ENCODE measurements at places on chromosomes 16 and 17.

- DNase-seq: no peak
Measured at GRCh38 chr17:8062807-8063483, 24.1 kb downstream of the ALOX15B start.

- DNase-seq: no peak
Measured at GRCh38 chr16:71854369-71854948, 8.7 kb downstream of the ATXN1L start.

DNA sequence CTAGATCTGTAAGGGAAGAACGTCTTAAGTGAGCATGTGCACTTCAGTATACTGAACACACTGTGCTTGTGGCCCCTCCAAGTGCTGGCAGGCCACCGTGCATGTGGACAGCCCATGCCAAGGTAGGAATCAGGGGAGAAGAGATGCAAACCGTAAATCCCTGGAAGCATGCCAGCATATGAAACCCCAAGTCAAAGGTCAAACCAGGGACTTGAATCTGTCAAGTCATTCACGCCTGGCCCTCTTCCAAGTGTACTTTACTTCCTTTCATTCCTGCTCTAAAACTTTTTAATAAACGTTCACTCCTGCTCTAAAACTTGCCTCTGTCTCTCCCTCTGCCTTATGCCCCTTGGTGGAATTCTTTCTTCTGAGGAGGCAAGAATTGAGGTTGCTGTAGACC is 2.8 kb upstream of the ATXN2L start:
- no peak for DNase-seq

DNA sequence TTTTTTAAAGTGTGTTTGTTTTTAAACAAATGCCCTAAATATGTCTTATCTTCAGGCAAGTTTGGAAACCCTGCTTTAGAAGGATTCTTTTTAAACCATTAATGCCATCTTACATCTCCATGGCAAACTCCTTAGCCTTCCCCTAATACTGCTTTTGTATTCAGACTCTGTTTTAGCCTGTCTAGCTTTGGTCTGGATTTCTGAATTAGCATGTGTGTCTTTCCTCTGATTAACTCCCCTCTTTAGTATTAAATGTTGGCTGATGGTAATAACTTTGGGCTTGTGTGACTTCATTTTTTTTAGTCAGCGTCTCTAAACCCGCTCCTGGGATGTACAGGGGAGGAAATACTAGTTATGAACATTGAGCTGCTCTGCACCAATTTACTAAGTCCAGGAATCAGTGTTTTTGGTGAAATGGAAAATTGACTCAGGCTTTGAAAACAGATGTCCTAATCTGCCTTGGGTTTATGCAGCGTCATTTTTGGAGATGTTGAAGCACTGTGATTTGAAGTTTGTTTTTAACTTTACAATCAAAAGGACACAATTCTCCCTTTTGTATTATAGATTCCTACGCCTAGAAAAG is 22.2 kb downstream of the WIPF2 start:
- no peak for DNase-seq

GRCh38 chr17:77376795-77377709 is 236.3 kb downstream of the SEC14L1 start:
- no peak for DNase-seq

- no peak for DNase-seq
Measured at GRCh38 chr16:70702624-70703023, 16.8 kb upstream of the MTSS2 start.

GRCh38 chr17:66466840-66467367 is 164.5 kb downstream of the PRKCA start:
- peak; percentile 10 for DNase-seq

DNA sequence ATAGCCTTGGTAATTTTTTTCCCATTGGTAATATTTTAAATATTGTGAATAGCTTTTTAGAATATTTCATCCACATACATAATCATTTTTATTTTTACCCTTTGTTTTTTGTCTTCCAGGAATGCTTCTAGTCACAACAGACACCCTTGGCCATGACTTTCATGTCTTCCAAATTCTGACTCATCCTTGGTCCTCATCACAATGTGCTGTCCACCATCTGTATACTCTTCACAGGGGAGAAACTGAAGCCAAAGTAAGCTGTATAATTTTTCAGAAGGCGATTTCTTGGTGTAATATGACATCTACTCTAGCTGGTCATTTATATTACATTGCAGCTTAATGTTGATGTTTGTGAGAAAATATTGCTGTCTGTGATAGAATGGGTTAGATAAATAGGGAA is 269.4 kb downstream of the BCAS3 start:
- no peak for DNase-seq

DNA sequence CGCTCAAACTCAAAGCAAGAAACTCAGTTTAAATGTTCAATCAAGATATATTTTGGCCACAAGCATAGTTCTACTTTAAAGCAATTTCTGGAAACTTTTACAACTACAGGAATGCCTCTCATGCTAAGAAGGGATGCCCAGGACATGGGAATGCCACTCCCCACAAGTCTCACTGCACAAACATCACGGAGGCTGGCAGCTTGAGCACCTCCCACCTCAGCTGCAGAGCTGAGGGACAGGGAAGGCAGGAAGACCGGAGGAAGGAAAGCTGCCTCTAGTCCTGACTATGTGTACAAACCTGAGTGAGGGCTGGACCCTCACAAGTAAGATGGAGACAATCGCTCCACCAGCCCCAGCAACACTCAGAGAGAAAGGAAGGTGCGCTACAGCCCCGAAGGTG is 5.3 kb downstream of the AXIN1 start:
- DNase-seq: no peak

GRCh38 chr16:77194295-77195231 is 3.6 kb downstream of the MON1B start:
- no peak for DNase-seq

DNA sequence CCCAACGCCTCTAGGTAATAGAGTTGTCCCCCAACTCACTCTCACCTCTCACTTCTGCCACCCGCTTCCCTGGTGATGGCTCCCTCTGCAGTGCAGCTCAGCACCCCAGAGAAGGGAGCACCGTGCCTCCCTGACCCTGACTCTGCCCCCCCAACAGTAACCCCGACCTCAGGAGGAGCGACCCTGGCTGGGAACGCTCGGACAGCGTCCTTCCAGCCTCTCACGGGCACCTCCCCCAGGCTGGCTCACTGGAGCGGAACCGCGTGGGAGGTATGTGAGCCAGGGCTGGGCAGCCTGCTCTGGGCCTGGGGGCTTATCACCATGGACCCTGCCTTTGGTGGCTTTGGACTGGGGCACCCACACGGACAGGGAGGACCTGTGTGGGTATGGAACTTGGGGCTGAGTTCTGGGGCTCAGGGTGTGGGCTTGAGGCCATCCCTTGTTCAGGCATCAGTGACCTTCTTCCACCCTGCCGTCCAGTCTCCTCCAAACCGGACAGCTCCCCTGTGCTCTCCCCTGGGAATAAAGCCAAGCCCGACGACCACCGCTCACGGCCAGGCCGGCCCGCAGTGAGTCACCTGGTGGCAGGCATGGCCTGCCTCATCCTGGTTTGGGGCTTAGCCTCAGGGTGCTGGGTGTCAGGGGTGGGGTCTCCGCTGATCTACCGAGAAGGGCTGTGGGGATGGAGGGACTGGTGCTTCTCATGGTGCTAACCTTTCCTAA is 6.7 kb upstream of the C17orf107 start:
- DNase-seq: no peak

DNA sequence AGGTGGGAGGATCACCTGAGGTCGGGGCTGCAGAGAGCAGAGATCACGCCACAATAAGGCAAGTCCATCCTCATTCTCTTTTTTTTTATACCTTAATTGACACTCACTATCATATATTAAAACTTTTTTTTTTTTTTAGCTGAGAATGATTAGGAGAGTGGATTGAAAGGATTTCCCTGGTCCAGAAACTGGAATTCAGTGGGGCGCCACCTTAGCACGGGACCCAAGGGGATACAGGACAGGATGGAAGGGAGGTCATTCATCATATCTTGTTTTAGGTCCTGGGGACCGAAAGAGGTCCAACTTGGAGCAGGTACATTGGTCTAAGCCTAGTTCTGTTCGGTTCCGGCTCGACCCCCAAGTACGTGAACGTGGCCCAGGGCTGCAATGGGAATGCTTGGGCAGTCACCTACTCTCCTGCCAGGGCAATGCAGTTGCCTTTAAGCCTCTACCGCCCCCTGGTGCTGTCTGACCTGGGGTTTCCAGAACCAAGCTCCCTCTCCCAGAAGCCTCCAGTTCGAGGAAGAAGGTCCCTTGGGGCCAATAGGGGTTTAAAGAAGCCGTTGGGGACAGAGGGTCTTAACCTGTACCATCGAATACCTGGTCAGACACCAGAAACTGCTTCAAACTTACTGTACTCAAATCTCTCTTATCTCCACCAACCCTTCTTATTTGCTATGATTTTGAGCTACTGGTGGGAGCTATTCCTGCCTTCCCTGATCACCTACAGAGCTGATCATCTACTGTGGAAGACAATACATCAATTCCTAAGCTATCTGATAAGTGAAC is 19.9 kb upstream of the GPATCH8 start:
- DNase-seq: peak; percentile 38

- DNase-seq: no peak
Measured at GRCh38 chr16:58222532-58223316, 24.8 kb upstream of the CSNK2A2 start.
